Effector CD4-positive, alpha-beta T cell (primary cell): ENCODE measurements at places on chromosomes 5 and 9.

GRCh38 chr5:34827588-34828506, 11.1 kb upstream of the TTC23L start:
- DNase-seq, result no peak

DNA sequence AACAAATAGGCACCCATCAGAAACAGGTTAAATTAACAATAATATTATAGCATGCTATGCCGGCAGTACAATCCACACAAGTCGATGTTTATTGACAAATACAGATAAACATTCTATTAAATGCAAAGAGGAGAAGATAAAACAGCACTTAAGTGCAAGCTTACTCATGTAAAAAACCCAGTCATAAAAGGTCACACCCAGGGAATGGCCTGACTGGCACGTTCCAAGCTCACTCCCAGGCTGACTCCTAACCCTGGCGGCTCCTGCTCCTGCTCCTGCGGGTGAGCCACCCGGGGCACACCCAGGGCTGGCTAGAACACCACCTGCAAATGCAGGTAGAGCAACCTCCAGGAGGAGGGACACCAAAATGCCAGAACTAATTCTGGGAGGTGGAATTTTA, 66.9 kb downstream of the SEMA4D start:
- no peak for DNase-seq

- DNase-seq, result no peak
These were observed 20.8 kb downstream of the GBGT1 start for GRCh38 chr9:133142684-133143622.

DNA sequence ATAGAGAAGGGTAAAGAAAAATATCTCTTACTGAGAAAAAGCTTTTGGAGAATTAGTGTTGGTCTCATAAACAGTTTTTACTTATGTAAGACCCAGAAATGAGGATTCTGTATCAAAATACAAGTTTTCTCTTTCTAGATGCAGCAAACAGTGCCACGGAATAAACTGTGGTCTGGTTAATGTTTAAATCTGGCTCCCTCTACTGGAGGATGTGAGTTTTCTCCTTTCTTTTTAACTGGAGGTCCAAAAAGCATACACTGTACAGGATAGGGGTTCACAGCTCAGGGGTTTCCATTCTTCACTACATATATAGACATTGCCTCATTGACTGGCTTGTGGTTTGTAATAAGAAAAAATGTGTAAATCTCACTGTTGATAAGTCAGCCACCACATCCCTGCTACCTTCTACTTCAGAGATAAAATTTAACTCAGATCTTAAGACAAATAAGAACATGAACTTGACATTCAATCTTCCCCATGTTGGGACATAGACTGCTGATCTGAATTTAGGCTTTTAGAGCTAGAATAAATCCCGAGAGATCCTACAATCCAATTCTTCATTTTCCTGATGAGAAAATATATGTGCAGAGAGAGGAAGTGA, 98.9 kb downstream of the CFAP95 start:
- DNase-seq, result no peak

DNA sequence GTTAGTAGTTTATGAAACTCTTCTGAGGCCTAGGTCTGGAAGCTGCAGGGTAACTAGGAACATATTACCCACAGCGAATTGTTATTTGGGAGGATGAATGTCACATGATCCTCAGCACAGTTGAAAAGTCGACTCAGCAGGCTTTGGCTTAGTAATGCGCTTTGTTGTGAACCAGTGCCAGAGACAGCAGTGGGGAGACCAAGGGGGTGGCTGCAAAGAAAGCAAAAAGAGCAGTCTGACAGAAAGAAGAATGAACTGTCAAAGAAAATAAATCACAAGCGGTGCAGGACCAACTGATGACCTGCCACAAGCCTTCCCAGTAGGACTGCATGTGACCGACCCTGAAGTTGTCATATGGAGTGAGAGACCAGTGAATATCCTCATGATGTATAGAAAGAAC, 170.0 kb downstream of the CCDC171 start:
- no peak for DNase-seq

DNA sequence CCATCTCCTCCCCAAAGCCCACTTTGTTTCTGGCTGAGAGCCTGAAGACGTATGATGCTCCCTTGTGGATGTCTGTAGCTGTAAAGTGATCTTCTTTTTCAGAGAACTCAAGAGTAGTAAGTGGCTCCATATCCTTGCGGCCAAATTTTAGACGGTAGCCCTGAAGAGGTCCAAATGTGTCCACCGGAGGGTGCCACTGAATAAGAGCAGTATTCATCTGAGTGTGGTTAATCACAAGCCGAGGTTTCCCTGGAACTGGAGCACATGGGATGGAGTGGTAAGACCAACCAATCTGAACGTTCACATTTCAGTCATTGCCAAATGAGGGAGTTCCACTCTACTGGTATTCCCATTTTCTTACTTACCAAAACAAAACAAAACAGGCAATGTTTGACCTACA, 686.5 kb upstream of the DMAC1 start:
- no peak for DNase-seq

DNA sequence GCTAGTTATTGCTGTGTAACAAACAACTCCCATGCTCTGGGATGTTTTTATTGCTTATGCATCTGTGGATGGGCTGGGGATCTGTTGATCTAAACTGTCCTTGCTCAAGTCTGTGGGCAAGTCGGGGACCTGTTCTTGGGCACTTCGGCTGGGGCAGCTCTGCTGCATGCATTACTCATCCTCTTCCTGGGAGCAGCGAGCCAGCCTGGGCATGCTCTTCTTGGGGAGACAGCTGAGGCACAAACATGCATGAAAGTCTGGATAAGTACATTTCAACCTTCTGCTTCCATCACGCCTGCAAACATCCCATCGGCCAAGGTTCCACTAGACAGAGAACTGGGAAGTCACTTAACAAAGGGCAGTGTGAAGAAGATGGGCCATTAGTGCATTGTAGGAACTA, 66.3 kb downstream of the ANKRD33B start:
- no peak for DNase-seq

GRCh38 chr5:140925806-140926442, at the start of gene PCDHAC1:
PCDHAC1 (plus strand) TSS chr5:140926299; CDS start chr5:140926893, 594 bp downstream.
- no peak for DNase-seq

DNA sequence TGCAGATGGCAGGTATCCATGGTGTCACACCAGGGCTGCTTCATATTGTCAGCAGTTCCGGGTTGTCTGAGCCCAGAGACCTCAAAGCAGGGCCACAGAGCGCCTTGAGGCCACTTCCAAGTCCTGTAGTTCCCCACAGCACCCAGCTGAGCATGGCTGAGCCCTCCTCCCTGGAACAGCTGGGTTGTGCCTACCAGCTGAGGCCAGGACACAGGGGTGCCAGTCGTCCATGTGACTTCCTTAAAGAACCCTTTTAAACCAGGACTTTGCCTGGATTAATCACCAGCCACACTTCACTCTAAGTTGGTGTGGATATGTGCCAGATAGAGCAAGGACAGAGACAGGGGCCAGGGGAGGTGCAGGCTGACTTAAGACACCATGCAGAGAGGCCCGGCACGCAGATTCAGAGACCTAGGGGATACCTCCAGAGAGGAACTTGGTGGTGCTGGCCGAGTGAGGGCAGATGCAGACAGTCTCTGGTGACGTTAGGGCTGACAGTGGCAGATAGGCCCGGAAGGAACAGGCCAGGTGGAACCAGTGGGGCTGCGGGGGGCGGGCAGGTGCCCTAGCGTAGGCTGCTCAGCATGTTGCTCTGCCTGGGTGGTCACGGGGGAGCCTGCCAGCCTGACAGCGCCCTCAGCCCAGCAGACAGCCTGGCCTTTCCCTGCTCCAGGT, 142.7 kb downstream of the CACNA1B start:
- DNase-seq, result no peak

DNA sequence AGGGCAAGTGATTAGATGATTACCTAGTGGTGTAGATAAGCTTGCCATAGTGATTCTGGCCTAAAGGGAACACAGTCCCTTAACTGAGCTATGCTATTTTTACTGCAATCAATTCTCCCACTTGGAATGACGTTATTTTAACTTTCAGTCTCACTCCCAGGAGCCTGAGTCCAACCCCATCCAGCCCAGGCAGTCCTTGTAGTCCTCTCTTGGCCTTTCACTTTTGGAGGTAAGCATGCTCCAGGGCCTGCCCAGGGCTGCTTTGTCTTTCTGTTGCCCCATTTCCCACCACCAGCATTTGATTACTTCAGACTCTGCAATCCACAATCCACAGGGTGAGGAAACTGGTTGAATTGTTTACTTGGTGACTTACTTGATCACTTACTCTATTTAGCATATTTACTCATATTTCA, 233.0 kb downstream of the CD180 start:
- DNase-seq, result no peak

DNA sequence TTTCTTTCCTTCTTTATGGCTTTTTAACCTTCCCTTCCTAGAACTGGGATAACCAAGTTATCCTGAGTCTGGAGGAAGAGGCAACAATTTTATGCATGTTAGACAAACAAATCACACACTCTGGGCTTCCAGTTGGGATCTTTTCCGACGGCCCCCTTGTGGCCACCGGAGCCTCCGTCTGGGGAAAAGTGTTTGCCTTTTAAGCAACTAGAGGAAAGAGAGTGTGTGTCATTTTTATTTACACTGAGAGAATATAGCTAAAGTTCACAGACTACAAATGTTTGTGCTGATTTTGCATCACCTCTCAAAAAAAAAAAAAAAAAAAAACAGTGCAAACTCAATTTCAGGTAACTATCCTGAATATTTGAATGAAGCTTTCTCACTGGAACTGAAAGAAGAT, 126.2 kb downstream of the SEMA6A start:
- no peak for DNase-seq

GRCh38 chr5:118791926-118792734, 196.2 kb downstream of the DTWD2 start:
- no peak for DNase-seq

- no peak for DNase-seq
These were observed 163.6 kb upstream of the TARS1 start for GRCh38 chr5:33277061-33277650.

- no peak for DNase-seq
These were observed 9.8 kb downstream of the INPP5E start for GRCh38 chr9:136429683-136430491.

GRCh38 chr5:137190441-137190840, 308.7 kb downstream of the SPOCK1 start:
- no peak for DNase-seq

GRCh38 chr9:124941679-124942561, 1.0 kb upstream of the GOLGA1 start:
- DNase-seq, result peak; percentile 57

GRCh38 chr9:91132576-91133073, 229.1 kb downstream of the AUH start:
- no peak for DNase-seq

DNA sequence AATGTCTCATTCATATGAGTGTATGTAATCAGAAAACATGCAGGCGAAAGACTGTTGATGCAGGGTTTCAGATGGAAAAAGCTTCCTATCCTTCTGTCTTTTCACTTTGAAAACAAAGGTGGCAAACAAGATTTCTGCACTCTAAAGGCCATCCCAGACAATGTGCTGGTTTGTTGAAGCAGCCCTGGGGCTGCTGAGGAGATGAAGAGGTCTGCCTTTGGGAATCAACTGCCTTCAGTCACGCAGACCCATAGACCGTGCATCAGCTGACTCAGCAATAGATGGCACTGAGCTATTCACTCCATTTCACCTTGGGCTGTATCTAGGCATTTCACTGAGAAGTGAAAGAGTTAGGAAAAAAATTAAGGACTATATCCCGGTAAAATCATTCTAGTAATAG, 60.5 kb upstream of the C5orf46 start:
- DNase-seq, result no peak

DNA sequence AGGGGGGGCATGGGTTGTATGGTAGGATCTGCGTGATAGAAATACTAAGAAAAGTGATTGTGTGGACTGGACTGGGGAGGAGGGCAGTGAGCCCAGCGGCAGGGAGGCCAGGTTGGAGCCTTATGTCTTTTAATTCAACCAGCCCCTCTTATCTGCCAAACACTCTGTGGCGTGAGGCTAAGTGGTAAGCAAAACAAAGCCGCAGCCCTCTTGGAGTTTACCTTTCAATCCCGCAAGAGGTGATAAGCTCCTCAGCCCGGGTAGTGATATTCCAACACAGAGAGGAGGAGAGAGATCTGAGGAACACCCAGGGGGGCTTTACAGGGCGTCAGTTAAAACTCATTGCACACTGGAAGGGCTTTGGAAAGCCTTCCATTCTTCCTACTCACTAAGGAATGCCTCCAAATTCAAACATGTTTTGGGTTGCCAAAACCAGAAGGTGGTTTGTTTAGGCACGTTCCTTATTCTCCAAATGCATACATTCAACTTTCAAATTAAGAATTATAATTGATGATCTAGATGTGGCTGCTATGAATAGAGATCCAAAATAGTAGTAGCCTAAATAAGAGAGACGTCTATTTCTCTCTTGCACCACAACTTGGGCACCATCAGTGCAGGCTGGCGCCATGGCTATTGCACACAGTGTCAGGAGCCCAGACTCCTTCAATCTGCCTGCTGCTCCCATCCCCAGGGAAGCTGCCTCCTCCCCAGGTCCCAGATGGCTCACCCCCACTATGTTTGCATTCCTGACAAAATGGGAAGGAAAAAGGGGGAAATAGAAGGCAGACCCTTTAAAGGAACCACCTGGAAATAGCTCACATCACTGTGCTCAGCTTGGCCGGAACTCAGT, 75.1 kb upstream of the FSTL4 start:
- no peak for DNase-seq

- DNase-seq, result no peak
These were observed 234.2 kb upstream of the MEF2C start for GRCh38 chr5:89117124-89117644.

- no peak for DNase-seq
These were observed 102.4 kb upstream of the PARP8 start for GRCh38 chr5:50564079-50564478.

- DNase-seq, result no peak
These were observed 287.8 kb upstream of the RASA1 start for GRCh38 chr5:86979811-86980411.

GRCh38 chr5:177509991-177510566, 453 bp upstream of the DOK3 start:
- no peak for DNase-seq

DNA sequence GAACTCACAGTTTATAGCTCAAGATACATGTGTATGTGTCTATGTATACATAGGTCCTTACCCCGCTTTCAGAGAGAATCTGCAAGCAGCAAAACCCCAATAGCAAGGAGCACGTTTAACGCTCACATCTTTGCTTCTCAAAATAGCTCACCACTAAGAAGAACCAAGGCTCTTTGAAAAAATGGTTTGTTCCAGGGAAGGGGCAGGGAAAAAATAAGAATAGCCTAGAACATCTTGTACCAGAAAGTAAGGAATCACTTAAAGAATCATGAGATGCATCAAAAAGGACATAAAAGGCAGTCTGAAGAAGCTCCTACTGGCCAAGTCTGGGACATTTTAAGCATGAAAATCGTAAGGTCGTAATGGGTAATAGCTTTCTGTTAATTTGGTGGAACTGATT, 196.4 kb downstream of the FSTL4 start:
- no peak for DNase-seq

DNA sequence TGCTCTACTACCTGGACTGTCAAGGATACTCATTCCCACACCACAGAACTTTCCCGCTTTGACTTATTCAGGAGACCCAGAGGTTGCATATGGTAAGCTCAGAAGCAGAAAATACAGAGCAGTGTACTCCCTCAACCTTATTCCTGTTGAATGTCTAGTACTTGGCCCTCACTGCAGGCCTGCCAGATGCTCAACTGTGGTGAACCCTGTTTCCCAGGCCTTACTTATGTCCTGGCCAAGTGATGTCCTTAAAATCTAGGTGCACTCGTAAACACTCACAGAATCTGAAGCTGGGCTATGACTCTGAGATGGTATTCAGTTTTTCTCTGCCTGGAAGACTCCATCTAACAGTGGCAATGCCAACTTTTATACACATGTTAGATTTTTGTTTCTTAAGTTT, 21.0 kb downstream of the DIAPH1 start:
- DNase-seq, result no peak
